CD8-positive, alpha-beta T cell (primary cell): ENCODE measurements at places on chromosomes 5 and 9. TPM values are rescaled to one million over a fixed set of nuclear protein-coding genes. Genes with fewer than 3 reads are reported as not detected.

GRCh38 chr5:36648426-36648825 is 42.0 kb downstream of the SLC1A3 start:
- no peak for DNase-seq

GRCh38 chr5:94969174-94969573 is 315.7 kb downstream of the MCTP1 start:
- DNase-seq, result no peak

DNA sequence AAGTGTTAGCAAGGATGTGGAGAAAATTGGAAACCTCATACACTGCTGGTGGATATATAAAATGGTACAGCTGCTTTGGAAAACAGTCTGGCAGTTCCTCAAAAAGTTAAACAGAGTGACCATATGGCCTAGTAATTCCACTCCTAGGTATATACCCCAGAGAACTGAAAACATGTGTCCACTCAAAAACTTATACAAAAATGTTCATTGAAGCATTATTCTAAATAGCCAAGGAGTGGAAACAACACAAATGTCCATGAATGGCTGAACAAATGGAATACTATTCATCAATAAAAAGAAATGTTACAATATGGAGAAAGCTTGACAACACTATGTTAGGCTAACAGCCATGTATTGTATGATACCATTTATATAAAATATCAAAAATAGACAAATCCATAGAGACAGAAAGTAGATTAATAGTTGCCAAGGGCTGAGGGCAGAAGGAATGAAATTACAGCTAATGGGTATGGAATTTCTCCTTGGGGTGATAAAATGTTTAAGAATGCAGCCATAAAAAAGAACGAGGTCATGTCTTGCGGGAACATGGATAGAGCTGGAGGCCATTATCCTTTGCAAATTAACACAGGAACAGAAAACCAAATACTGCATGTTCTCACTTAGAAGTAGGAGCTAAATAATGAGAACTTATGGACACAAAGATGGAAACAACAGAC is 33.6 kb upstream of the FBP1 start:
- no peak for DNase-seq

PIP5K1B gene
- total RNA-seq, result 0.43 TPM

DNA sequence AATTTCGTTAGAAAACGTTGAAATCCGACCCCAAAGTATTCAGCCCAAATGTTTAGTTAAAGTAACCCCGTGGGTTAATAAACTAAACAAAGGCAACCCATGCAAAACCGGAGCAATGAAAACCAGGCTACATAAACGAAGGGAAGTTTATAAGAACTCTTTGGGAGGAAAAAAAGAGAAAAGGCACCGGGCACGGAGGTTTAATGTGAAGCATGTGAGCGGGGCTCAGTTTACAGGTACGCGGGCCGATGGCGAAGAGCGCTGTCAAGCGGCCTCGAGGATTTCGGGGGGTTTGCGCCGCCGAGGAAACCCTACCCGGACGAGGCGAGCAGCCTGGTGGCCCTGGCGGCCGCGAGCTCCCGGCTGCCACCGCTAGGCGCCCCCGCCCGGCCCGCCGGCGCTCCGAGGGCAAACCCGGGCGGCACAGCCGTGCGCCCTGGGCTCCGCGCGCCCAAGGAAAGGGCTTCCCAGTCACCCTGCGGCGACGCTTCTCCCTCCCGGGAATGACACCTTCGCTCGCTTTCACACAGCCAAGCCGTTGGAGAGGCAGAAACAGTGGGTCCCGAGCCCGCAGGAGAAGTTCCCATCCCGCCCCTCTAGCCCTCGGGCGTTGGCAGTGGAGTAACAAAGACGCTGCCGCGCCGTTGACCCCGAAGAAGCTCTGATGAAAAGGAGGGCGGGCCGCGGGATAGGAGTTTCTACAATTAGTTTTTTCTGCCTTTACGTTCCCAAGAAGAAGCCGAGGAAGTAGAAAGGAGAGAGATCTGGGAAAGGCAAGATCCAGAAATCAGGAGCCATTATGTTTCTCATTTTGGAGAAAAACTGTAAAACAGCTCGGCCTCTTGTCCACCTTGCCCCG is 126.0 kb downstream of the TMEM174 start:
- DNase-seq, result no peak

SLC34A1 gene
- total RNA-seq, result not detected

DNA sequence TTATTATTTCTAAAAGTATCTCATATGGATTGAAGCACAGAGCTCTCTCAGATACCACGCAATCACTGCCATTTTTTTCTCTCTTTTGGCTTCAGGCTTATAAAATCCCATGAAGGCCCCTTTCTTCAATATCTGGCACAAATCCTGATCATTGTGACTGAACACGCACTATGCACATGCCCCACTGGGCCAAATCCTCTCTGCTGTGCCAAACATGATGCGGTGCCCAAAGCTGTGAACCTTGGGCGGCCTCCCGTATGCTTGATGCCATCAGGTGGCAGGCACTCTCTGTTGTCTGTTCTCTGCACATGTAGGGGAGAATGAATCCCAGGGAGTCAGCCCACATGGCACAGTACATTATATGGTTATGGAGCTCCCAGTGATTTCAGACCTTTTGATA is 375.0 kb upstream of the RGMB start:
- DNase-seq, result no peak

DNA sequence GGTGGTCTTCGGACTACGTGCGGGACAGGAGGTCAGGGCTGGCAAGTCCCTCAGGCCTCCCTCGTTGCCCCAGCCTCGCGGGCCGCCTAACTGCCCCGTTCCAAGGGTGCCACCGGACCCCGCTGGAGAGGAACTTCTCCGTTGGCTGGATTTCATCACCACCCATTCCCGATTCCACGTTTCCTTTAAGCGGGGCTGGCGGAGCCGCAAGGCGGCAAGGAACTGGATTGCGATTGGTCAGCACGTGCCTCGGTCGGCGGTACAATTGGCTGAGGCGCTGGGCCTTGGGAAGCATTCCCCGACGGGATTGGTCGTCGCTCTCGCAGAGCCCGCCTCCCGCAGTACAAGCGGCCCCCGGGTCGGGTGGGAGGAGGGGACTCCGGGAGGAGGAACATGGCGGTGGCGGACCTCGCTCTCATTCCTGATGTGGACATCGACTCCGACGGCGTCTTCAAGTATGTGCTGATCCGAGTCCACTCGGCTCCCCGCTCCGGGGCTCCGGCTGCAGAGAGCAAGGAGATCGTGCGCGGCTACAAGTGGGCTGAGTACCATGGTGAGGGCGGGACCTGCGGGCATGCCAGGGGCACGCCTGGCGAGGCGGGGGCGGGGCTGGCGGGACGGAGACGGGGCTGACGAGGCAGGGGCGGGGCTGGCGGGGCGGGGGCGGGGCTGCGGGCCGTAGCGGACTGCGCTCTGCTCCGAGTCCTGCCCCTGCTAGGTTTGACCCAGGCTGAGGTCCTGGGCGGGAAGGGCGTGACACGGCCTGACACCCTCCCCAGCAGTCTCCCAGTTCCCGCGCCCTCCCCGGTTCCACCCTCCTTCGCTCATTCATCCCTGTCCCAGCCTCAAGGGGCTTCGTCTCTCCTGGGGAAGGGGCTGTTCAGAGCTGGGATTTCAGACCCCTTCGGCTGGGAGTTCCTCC is at the start of gene PHPT1:
Gene PHPT1 (plus strand): TSS at position 372 of the 922 bp plus-strand sequence. CDS start 22 bp downstream, at position 394.
- DNase-seq, result peak; percentile 91

- DNase-seq, result no peak
These were observed 12.4 kb downstream of the LARP1 start for GRCh38 chr5:154767576-154767975.

DNA sequence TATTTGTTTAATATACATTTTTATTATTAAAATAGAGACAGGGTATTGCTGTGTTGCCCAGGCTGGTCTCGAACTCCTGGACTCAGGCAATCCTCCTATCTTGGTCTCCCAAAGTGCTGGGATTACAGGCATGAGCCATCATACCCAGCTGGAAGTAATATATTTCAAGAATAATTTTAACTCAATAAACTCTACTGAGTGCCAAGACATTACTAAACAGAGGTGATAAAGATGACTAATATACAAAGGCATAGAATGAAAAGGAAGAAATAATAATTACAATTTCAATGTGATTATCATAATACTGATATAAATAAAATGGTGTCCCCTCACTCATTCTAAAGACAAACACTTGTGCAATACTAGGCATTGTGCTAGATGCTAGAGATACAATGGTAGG is 13.9 kb downstream of the GOLPH3 start:
- DNase-seq, result no peak

TRPM3 gene
- total RNA-seq, result not detected

DNA sequence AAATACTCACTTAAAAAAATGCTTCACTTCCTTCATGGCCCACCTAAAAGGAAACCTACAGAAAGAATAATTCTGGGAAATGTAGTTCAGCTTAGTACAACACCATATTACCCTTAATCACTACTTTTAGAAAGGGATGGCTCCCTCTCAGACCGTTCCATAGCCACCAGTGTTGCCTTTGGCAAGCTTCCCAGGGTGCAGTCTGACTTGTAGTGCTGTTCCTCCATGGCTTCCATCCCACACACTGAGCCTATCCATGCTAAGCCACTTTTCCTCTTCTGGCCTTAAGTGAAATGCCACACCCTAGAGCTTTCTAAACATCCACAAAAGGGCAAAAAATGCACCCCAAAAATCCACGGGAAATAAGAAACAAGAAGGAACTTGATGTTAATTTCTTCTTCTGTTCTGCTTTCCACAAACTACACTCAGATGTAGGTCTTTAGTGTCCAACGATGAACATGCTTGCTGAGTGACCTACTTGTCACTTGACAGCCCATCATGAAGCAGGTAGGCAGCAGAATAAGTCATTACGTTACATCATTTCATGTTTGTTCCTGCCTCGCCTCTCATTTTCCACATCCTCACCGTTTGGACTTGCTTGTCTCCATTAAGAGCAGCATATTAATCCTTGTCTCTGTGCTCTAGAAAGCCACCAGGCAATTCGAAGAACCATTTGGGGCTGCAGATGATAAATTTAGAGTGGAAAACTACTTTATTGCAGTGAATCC is 391.1 kb upstream of the GRAMD2B start:
- no peak for DNase-seq

DNAH5 gene
- not detected for total RNA-seq

DNA sequence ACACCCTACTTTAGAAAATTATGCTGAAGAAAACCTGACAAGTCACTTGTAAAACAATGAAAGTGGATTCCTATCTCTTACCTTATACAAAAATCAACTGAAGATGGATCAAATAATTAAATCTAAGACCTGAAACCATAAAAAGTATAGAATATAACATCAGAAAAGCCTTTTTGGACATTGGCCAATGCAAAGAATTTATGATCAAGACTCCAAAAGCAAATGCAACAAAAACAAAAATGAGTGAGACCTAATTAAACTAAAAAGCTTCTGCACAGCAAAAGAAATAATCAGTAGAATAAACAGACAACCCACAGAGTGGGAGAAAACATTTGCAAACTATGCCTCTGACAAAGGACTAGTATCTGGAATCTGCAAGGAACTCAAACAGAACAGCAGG is 303.0 kb upstream of the CDH9 start:
- DNase-seq, result no peak

LHX2 gene
- not detected for total RNA-seq

DNA sequence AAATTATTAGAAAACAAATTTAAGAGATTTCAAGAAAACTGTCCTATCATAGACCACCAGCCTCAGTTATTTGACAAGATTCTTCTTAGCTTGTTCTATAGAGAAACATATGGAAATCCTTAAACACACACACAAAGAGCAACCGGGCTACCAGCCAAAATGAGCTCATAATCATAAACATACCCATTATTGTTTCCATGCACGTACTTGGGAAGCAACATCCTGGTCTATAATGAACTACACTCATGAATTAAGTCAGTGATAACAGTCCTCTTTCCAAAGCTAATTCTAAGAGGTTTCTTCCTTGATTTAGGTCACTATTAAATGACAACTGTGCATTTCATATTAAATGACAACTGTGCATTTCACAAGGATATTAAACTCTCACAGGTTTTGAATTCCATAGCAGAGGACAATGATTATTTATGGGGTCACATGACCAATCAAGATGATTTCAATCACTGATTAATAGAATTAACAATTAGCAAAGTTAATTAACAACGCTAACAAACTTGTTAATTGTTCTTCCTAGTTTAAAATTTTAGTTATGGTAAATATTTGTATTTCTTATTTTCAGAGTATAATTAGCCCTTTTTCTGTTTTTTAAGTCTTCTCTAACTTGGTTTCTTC is 77.0 kb downstream of the OXCT1 start:
- no peak for DNase-seq

DNA sequence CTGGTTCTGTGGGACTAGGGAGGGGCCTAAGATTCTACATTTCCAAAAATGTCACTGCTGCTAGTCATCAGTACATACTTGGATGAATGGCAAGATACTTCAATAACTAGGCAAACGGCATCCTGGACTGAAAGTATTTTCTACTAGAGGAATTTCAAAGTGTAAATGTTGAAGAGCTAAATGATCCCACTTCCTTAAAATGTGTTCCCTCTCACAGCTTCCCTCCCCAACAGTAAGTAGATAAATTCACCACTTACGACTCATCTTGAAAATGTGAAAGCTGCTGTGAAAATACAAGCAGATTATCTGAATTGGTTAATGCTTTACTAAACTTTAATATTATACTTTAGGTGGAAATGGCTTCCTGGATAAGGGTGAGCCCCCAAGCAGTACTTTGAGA is 1571.5 kb upstream of the WWC1 start:
- DNase-seq, result no peak

BRINP1 gene
- not detected for total RNA-seq

DNA sequence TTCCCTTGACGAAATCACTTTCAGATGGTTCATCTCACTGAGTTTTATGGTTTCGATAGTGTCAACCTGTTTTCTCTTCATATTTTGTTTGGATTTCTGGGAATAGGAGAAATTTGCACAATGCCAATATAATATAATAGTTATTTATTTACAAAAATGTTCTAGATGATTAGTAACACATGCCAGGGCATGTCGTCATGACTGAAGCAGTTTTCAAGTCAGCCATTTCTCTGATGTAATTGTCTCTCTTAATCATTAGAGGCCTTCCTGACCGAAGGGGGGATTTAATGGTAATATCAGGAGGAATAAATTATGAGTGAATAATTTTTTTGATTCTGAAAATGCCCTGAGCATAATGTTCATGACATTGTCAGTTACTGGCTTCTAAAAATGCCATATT is 246.5 kb upstream of the ATP10B start:
- no peak for DNase-seq

ANKRD34B gene
- total RNA-seq, result not detected

GRCh38 chr5:77842243-77842642 is 66.1 kb upstream of the TBCA start:
- no peak for DNase-seq

GRCh38 chr9:124454791-124455443 is 4.7 kb downstream of the ADGRD2 start:
- no peak for DNase-seq

DNA sequence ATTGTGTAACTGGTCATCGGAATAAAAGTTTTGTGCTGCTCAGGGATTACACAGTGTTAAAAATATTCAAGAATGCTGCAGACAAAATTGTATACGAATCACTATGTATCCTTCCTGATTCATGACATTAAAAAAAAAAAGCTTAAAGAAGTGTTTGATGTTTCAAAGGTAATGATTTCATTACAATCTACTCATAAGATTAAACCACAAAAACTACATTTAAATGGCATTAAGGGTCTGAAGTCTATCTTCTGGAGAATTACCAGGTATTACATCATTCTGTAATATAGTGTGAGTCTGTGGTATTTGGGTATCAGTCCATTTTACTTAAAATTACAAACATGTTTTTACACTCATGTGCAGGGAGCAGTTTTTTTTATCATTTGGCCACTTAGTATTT is 324.4 kb downstream of the NDUFS4 start:
- no peak for DNase-seq

KIF4B gene
- not detected for total RNA-seq

GRCh38 chr5:149760854-149761187 is 30.7 kb downstream of the PPARGC1B start:
- DNase-seq, result no peak

PLPP1 gene
- 5.8 TPM for total RNA-seq

- peak; percentile 83 for DNase-seq
These were observed 3.8 kb downstream of the IER5L start for GRCh38 chr9:129174102-129174723.
